Activated CD4-positive, alpha-beta T cell treated with anti-CD3 and anti-CD28 coated beads for 1 hour (primary cell): ENCODE measurements at places on chromosomes 5 and 9.

- DNase-seq = no peak
Measured at GRCh38 chr5:12683249-12683648, 779.0 kb upstream of the CTNND2 start.

DNA sequence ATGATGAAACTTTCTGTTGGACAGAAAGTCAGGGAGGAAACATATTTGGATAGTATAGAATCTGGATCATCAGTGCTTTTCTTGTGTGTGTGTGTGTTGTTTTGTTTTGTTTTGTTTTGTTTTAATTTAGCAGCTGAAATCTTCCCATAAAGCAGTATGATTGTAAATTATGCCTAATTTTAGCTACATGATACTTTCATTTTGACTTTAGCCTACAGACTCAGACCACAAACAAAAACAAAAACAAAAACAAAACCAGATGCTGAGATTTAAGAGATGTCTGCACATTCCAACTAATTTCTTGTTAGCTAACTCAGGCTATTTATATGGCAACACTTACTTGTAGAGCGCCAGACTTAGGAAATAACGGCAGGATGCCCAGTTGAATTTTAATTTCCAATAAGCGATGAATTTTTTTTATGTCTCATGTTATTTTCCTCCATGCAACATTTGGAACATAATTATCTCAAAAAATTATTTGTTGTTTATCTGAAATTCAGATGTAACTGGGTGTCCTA, 119.5 kb upstream of the TRPC7 start:
- DNase-seq = no peak

GRCh38 chr9:71209890-71210289, 88.5 kb upstream of the TRPM3 start:
- DNase-seq = no peak

- DNase-seq = no peak
Measured at GRCh38 chr5:31300501-31300900, 107.0 kb downstream of the CDH6 start.

GRCh38 chr5:1568201-1568979, 44.6 kb upstream of the LPCAT1 start:
- DNase-seq = no peak

- no peak for DNase-seq
Measured at GRCh38 chr5:148091991-148092964, 28.5 kb downstream of the SPINK5 start.

DNA sequence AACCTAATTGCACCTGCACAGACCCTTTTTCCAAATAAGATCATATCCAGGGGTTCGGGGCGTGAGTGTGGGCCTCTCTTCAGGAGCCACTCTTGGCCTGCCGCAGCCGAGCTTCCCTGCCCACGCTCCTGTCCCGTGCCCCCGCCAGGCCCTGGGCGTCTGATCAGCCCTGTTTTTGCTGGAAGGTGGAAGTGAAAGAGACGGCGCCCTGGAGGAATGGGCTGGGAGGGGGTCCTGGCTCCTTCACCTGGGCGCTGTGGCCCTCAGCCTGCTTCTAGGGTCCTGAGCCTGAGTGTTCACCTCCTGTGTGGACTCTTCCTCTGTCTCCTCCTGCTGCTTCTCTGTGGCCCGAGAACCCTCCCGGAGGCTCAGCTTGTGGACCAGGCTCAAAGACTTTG, 11.2 kb upstream of the COL5A1 start:
- DNase-seq = no peak

- no peak for DNase-seq
Measured at GRCh38 chr9:81693671-81694378, 4.5 kb upstream of the TLE1 start.

DNA sequence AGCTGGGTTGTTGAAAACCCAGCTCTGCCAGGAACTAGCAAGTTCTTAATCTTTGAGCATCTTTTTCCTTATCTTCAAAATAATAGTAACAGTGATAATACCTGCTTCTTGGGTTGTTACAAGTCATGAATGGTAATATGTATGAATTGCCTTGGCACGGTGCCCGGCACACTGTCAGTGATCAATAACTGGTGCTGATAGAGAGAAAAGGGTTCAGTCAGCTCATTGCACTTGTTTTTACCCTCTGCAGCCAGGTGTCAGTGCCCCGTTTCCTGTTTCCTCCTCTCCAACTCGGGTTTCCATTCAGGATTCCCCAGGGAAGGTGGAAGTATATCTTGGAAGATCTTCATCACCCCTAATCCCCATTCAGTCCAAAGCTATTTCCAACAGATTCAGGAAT, 15.8 kb upstream of the NIPAL4 start:
- no peak for DNase-seq

DNA sequence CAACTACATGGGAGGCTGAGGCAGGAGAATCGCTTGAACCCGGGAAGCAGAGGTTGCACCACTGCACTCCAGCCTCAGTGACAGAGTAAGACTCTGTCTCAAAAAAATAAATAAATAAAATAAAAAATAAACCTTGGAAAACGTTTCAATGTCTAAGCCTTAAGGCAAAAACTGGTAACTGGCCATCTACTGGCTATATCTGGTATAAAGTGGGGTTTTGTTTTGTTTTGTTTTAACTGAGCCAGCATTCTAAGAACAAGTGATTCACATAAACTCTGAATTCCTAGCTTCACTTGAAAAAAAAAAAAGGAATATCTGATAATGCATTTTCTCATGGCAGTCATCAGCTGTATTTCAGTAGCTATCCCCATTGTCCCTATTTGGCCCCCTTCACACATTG, 126.1 kb upstream of the EFNA5 start:
- no peak for DNase-seq

DNA sequence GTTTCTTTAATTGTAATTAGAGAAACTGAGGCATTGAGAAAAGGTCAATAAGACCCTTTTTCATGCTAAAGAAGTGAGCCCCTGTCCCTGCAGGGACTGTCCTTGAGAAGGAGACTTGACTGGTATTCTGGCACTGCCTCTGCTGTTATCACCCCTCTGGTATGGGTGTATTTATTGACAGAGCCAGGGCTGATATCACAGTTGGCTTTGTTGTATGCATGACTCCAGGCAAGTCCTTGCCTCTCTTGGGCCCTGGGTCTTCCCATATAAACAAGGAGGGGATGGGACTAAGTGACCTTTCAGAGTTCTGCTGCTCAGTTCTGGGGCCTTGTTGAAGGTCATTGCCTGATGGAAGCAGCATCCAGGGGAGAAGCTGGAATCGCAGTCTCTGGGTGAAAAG, 71.8 kb upstream of the PPARGC1B start:
- no peak for DNase-seq

DNA sequence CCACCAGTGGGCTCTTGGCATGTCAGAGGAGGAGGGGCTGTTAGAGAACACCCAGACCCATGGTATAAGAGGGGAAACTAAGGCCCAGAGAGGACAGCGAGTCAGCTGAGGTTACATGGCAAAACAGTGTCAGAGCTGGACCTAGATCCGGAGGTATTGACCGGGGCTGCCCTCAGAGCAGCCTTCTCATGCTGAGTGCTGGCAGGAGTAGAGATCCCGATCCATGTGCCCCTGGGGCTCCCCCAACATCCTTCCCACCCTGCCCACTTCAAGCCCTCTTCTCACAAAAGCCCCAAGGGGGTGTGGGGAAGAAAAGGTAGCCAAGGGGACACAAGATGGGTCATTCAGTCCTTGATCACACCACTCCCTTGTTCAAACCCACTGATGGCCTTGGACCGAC, 19.9 kb downstream of the CSF1R start:
- DNase-seq = no peak

DNA sequence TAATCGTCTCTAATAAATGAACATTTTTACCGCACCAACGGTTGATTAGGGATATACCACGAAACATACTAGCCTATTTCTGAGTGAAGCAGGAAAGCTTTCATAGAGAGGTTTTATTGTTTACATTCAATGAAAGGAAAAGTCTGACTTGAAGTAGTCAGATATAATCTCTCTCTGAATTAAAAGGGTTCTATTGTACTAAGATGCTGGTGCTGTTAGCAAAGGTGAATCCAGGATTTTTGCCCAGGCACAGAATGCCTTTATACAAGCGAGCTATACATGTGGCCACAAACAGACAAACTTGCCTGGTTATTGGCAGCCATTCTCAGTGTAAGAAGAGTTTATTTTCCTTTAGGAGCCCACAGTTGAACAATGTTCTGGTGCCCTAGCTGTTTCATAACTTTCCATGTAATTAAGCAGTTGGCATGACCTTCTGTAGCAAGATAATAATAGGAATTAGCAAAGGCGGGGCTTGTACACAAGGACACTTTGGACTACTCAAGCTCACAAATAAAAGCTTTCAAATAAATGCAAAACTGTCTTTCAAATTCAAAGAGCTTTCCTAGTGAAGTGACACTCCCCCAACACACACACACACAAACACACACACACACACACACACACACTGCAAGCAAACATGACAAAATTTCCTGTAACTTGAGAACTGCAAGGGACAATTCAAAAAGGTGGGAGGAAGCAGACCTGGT, 198.7 kb upstream of the MAP3K1 start:
- DNase-seq = no peak

GRCh38 chr9:1939466-1939865, 75.7 kb upstream of the SMARCA2 start:
- DNase-seq = no peak

DNA sequence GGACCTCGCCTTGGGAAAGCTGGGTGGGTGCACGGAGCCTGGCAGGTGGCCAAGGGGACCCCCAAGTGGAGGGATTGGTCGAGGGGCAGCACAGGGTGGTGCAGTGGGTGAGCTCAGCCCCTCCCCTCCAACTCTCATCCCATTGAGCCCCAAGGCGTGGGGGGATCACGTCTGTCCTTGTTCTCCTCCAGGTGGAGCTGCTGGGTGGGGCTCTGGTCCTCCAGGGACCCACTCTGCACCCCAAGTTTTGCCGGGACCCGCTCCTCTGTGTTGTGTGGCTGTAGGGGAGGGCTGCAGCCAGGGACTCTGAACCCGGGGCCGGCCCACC, 3.6 kb upstream of the FUT7 start:
- DNase-seq = no peak

- DNase-seq = no peak
Measured at GRCh38 chr5:169157064-169157463, 143.9 kb downstream of the SLIT3 start.

- DNase-seq = no peak
Measured at GRCh38 chr9:133239533-133240090, 30.6 kb upstream of the OBP2B start.

DNA sequence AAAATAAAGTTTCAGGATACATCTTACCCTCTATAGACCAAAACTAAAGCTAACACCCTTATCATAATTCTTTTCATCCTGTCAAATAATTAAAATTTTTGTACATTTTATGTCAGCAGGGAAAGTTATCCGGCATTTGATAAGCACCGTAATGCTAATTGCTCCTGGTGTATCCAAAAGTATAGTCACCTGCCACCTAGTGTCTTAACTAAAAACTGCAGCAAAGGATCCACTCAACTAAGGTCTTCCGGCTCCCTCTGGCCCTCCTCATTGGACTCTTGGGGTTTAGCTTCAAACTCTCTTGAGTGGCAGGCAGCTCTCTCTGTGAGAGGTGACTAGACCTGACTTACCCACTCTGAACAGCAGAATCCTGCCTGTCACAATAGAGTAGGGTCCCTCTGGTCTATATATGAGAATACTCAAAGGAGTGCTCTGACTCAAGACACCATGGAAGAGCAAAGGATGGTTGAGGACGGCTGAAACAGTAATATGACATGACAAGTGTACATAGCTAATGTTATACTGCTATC, 60.4 kb upstream of the CAST start:
- DNase-seq = no peak

DNA sequence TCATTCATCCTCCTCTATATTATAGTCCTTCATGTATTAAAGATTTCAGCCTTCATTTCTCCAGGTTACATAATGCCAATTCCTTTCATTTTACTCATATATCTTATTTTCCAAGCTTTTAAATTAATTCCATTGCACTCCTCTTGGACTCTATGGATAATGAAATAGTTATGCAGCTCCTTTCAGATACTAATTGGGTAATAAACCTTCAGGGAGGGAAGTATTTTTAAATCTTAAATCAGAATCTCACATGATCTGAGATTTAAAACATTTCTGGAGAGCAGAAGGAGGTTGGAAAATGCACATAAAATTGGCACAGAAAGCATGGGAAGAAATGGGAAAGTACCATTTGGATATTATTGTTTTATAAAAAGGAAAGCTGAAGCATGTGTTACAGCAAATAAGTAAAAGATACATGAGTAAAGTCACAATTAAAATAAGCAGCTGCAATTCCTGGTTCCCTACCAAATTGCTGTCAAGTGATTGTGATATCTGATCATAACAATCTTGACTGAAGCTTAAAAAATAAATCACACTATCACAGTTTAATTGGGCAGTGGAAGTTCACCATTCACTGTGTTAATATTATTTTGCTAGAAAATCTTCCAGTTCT, 257.9 kb upstream of the NREP start:
- DNase-seq = no peak
